ENCODE measurements at places on chromosomes 4 and X. TPM values are rescaled to one million over a fixed set of nuclear protein-coding genes. Genes with fewer than 3 reads are reported as not detected.

- peak; percentile 84 for DNase-seq
- H3K27ac ChIP-seq = peak overlapping the region; percentile 93
- H3K4me1 ChIP-seq = peaks cover 18% of the 10 kb centered on the region
- no peaks in the 10 kb centered on the region for H3K27me3 ChIP-seq
Observed at GRCh38 chr4:182916483-182917181, 554 bp downstream of the DCTD start.

GRCh38 chrX:9578083-9578779, 113.4 kb downstream of the TBL1X start:
- no peaks in the 10 kb centered on the region for H3K4me1 ChIP-seq
- DNase-seq = no peak
- no peak overlapping the region for H3K27ac ChIP-seq
- no peak overlapping the region for H3K4me3 ChIP-seq
- no peaks in the 10 kb centered on the region for H3K27me3 ChIP-seq

DNA sequence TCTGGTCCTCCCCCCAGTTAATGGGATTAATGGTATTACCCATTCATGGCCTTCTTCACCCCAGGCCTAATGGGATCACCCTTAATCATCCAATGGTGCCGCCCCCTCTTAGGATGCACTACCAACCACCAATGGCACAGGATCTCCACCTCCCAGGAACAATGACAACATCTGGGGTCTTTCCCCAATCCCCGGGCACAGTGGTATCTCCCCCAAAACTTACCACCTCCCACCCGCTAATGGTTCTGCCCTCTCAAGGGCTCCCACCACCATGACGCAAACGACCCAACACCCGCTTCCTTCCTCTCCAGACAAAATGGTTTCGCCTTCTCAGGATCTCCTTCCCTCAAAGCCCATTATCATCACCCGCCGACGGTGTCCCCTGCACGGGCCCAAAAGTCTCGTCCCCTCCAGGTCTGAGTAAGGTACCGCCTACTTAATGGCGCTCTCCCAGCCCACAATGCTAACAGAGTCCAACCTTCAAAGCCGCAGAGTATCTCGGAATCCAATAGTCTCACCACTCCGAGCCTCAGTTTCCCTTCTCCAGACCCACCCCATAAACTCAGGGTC, 458 bp downstream of the GRIPAP1 start:
- H3K27ac ChIP-seq = peak overlapping the region; percentile 74
- H3K4me3 ChIP-seq = peak overlapping the region; percentile 57
- DNase-seq = no peak

DNA sequence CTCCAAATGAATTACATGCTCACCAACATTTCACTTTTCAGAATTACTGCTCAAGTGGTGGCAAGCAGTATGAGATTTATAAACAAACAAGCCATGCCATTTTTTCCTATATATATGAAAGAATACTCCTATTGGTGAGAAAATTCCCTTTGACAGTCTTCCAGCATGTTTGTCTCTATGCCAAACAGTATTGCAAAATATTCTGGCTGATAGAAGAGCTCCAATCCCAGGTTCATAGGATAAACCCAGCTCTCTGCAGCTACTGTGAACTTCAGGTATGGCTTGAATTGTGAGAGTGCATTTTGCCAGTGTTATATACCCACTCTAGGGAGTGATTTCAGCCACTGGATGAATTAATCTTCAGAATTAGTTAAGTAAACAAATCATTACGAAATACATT, 108.8 kb downstream of the MAGEC2 start:
- no peak for DNase-seq
- H3K4me3 ChIP-seq = no peak overlapping the region
- no peaks in the 10 kb centered on the region for H3K4me1 ChIP-seq
- H3K27ac ChIP-seq = no peak overlapping the region

The GPRASP1 gene
- 25.7 TPM for total RNA-seq

- peaks cover 8% of the 10 kb centered on the region for H3K4me1 ChIP-seq
- H3K4me3 ChIP-seq = no peak overlapping the region
- no peaks in the 10 kb centered on the region for H3K36me3 ChIP-seq
- DNase-seq = no peak
- H3K27ac ChIP-seq = peak overlapping the region; percentile 9
Observed at GRCh38 chr4:185998791-185999190, 70.2 kb upstream of the TLR3 start.

GRCh38 chr4:112938461-112939058, 110.9 kb upstream of the ANK2 start:
- no peaks in the 10 kb centered on the region for H3K27me3 ChIP-seq
- H3K4me1 ChIP-seq = peaks cover 8% of the 10 kb centered on the region
- no peak overlapping the region for H3K27ac ChIP-seq
- no peak overlapping the region for H3K4me3 ChIP-seq

The HSFX1 gene
- total RNA-seq = 1.3 TPM

DNA sequence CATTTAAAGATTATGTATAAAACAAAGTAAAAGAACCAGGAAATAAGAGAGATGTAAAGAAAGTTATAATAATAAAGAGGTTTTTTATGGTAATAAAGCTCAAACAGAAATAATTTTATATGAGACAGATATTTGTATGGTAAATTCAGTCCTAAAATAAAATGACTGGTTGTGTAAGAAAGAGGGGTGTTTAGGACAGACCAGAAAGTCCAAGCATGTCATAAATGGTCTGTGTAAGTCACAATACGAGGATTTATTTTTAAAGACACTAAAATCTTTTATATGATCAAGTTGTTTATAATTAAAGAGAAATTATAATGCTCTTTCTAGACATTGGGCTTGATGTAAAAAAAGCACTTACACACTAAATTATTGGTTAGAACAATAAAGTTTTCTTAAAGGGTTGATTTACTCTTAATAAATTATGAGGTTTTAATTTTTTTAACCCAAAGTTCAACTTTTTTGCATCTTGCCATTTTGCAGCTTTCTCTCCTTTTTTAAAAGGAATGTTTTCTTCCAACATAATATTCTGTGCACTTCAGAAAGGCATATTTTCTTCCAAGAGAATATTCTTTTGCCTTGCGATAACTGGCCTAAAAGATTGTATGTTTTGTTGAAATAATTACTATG, 61.9 kb upstream of the TCEAL2 start:
- DNase-seq = no peak
- H3K36me3 ChIP-seq = no peaks in the 10 kb centered on the region
- H3K4me1 ChIP-seq = no peaks in the 10 kb centered on the region
- no peaks in the 10 kb centered on the region for H3K27me3 ChIP-seq
- H3K27ac ChIP-seq = no peak overlapping the region

The ARFIP1 gene
- total RNA-seq = 23.3 TPM

The RAB33A gene
- total RNA-seq = not detected

GRCh38 chr4:59664771-59665170, 1535.4 kb upstream of the ADGRL3 start:
- H3K27me3 ChIP-seq = no peaks in the 10 kb centered on the region
- H3K4me3 ChIP-seq = no peak overlapping the region
- no peak overlapping the region for H3K27ac ChIP-seq

GRCh38 chrX:26649534-26649933, 433.6 kb downstream of the MAGEB5 start:
- no peak overlapping the region for H3K4me3 ChIP-seq
- H3K27ac ChIP-seq = no peak overlapping the region
- no peaks in the 10 kb centered on the region for H3K27me3 ChIP-seq
- H3K36me3 ChIP-seq = no peaks in the 10 kb centered on the region

The TEC gene
- total RNA-seq = 2.2 TPM

GRCh38 chr4:48016141-48017107, at the start of the genes CNGA1 and NIPAL1:
TSS of gene CNGA1 (minus strand) at chr4:48016681. CDS start at chr4:47952689, 63,992 bp downstream.
TSS of gene NIPAL1 (plus strand) at chr4:48016772. CDS start at chr4:48016840, 68 bp downstream.
- no peaks in the 10 kb centered on the region for H3K36me3 ChIP-seq
- peak; percentile 70 for DNase-seq
- H3K4me1 ChIP-seq = peaks cover 17% of the 10 kb centered on the region
- peaks cover 3% of the 10 kb centered on the region for H3K27me3 ChIP-seq
- no peak within 1 kb of the TSS for H3K27ac ChIP-seq
- H3K4me3 ChIP-seq = peak within 1 kb of the TSS; percentile 43

- no peak overlapping the region for H3K4me3 ChIP-seq
- H3K27ac ChIP-seq = no peak overlapping the region
- DNase-seq = no peak
- H3K27me3 ChIP-seq = no peaks in the 10 kb centered on the region
Observed at GRCh38 chr4:146032234-146032860, 93.7 kb upstream of the ZNF827 start.

- DNase-seq = no peak
- no peak overlapping the region for H3K27ac ChIP-seq
- H3K27me3 ChIP-seq = no peaks in the 10 kb centered on the region
- H3K4me1 ChIP-seq = no peaks in the 10 kb centered on the region
- H3K36me3 ChIP-seq = no peaks in the 10 kb centered on the region
- H3K4me3 ChIP-seq = no peak overlapping the region
Observed at GRCh38 chr4:84224522-84224921, 274.6 kb downstream of the NKX6-1 start.

DNA sequence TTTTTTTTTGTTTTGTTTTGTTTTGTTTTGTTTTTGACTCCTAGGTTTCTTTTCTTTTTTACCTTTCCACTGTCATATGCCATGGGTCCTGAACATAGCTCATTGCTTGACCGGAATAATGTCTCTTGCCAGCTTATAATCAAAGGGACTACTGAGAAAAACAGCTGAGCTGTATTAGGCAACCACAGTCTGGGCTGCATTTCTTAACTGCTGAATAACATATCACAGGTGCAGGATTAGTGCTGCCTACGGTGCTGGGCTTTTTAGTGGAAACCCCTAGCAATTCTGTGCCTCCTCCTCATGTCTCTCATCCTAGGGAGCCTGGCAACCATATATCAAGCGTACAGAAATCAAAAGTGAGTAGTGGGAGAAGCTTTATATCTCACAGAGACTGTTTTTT, 333.5 kb downstream of the BMPR1B start:
- no peak overlapping the region for H3K4me3 ChIP-seq
- DNase-seq = no peak
- H3K27me3 ChIP-seq = no peaks in the 10 kb centered on the region
- H3K36me3 ChIP-seq = no peaks in the 10 kb centered on the region

The ADGRL3 gene
- total RNA-seq = 5.4 TPM

- peak overlapping the region; percentile 78 for H3K27ac ChIP-seq
- H3K4me3 ChIP-seq = peak overlapping the region; percentile 34
- no peaks in the 10 kb centered on the region for H3K4me1 ChIP-seq
- no peaks in the 10 kb centered on the region for H3K36me3 ChIP-seq
- DNase-seq = peak; percentile 69
- no peaks in the 10 kb centered on the region for H3K27me3 ChIP-seq
Observed at GRCh38 chrX:18424482-18425198, 768 bp upstream of the CDKL5 start.

DNA sequence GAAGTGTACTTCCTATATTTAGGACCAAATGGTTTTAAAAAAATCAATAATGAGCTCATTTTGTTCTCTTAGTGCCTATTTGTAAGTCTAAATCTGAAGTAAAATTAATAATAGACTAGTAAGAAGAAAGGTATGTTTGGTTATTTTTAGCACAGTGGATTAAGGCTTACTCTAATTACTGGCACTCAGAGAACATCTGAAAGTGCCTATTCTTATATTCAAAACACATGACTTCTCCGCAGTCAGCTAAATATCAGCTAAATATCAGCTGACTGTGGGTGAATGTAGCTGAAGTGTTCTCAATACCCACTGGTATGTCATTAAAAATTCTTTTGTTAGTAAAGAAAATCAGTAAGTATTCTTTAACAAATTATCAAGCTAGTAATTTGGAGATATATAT, 6.0 kb downstream of the AP1S2 start:
- no peak for DNase-seq
- no peaks in the 10 kb centered on the region for H3K4me1 ChIP-seq
- H3K4me3 ChIP-seq = no peak overlapping the region
- H3K36me3 ChIP-seq = no peaks in the 10 kb centered on the region
- H3K27ac ChIP-seq = no peak overlapping the region

DNA sequence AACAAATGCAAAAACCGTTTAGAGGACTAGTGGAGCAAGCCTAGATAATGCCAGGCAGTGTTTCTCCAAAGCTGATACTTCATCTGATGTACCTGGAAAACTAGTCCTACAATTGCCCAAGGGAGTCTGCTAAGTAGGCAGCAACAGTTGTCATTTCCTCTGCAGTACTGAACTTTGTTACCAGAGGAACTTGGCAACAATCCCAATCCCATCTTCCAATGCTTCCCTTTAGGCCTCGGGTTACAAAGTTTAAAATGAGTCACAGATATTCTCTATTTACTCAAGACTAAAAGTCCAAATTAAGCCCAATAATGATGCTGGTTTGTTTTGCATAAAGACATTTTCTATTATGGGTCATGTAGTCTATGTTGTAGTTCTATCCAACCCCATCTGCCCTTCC, 120.0 kb upstream of the GLRA2 start:
- no peaks in the 10 kb centered on the region for H3K36me3 ChIP-seq
- DNase-seq = no peak
- no peaks in the 10 kb centered on the region for H3K4me1 ChIP-seq
- no peak overlapping the region for H3K4me3 ChIP-seq

GRCh38 chrX:40022421-40022820, 75.3 kb downstream of the BCOR start:
- no peaks in the 10 kb centered on the region for H3K27me3 ChIP-seq
- no peaks in the 10 kb centered on the region for H3K4me1 ChIP-seq
- DNase-seq = no peak

The PRDM5 gene
- 25.0 TPM for total RNA-seq

DNA sequence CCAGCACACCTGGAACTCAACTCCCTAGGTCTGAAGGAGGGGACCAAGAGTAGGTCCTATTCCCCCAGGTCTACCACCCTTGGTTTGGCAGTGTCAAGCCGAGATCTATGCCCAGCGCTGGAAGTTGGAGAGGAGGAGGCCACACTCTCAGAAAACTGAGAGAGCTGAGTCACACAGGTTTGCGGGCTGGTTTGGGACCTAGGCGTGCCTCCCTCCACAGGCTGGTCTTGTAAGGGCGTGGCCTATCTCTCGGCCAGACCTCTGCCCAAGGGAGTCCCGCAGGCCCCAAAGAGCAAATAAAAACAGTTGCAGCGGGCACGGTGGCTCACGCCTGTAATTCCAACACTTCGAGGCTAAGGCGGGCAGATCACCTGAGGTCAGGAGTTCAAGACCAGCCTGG, 52.9 kb upstream of the INTU start:
- no peaks in the 10 kb centered on the region for H3K4me1 ChIP-seq
- no peak for DNase-seq
- H3K27ac ChIP-seq = no peak overlapping the region
- H3K27me3 ChIP-seq = no peaks in the 10 kb centered on the region
- no peak overlapping the region for H3K4me3 ChIP-seq

DNA sequence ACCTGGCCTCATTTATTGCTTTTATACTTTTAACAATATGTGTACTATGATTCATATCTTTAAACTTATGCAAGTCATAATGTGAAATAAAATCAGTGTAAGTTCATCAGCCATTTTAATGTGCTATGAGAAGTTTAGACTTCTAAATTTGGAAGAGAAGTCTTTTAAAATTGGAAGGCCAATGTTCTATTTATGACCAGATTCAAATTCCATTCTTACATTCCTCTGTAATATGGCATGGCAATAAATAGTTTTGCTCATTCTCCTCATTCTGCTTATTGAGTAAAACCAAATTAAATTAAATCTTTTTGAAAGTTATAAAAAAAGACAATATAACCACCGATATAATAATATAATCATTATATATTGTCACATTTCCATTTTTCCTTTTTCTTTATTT, 126.2 kb downstream of the SORBS2 start:
- H3K27me3 ChIP-seq = no peaks in the 10 kb centered on the region
- DNase-seq = no peak
- peak overlapping the region; percentile 45 for H3K27ac ChIP-seq
- no peak overlapping the region for H3K4me3 ChIP-seq
- no peaks in the 10 kb centered on the region for H3K36me3 ChIP-seq

The ESX1 gene
- total RNA-seq = not detected

All from sigmoid colon (tissue), 7 donors.